ENCODE measurements at places on chromosomes 5 and 9.

GRCh38 chr9:107712390-107712789, 222.8 kb upstream of the KLF4 start:
- DNase-seq = no peak

DNA sequence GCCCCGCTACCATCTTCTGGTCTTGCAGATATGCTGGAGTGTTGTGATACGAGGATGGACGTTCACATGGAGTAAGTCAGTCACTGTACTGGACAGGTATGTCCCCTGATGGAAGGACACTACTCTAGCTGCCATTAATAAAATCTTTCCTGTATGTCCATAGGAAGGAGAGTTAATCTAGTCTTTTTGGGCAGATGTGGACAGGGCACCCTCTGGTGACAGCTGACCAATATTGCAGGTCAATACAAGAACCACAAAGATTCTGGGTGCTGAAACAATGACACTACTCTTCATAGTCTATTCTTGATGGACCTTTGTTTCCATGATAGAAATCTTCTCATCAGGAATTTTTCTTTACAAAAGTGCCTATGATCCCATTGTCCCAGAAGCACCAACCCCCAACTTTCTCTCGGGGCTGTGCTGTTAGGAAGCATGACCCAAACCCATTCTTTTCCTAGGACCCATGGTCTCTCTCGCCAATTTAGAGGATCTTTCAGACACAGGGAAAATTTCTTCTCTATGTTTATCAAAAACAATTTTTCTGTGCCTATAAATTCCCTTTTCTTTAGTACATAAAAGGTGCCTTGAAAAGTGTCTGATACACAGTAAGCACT, 376.9 kb downstream of the DTWD2 start:
- DNase-seq = no peak

GRCh38 chr9:107650321-107650720, 160.8 kb upstream of the KLF4 start:
- DNase-seq = no peak

DNA sequence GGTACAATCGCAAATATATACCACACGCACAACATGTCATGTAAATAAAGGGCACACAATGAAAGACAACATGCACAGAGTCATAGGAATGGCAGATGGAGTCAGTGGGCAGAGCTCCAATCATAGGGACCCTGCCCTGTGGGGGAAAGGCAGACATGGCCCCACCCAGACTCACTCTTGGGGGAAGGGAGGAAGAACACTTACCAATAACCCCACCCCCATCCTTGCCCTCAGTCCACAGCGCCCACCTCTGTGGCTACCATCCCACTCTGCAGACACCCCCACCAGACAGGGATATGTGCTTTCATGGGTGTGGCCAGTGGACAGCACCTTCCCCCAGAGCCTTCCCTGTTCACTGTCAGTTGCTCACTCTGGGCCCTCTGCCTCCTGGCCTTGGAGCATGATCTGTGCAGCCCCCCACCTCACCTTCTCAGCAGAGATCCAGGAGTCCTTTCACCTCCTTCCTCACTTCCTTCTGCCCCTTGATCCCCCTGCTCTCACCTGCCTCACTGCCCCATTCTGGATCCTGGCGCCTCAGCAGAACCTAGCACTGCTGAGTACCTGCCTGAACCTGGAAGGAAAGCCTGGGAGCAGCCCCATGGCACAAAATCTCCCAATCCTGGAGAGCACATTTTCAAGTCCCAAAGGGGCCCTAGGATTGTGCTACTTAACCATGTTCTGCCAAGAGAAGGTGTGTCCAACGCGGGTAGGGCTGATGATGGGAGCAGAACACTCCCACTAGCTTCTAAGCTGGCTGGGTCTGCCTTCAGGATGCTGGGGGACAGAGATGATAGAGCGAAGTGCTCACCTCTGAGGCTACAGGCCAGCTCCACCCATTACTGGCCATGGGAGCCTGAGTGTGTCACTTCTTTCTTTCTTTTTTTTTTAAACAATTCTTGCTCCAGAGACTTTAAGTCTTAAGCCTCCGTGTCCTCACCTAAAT, 1.5 kb upstream of the PHF19 start:
- DNase-seq = no peak

- no peak for DNase-seq
Measured at GRCh38 chr5:160743027-160743426, 109.0 kb downstream of the ATP10B start.

GRCh38 chr9:116468793-116469527, 218.1 kb upstream of the TRIM32 start:
- DNase-seq = no peak

DNA sequence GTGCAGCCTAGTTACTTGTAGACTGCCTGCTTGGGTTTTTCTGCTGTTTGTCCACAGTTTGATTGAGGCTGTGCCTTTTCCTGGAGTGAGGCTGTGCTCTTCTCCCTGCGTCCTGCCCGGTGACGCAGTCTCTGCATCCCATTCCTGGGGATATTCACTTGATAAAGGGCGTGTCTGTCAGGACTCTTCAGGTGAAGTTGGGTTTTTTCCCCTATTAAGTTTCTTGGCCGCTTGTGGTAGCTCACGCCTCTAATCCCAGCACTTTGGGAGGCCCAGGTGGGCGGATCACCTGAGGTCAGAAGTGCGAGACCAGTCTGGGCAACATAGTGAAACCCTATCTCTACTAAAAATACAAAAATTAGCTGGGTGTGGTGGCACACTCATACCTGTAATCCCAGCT, 50.0 kb upstream of the SUSD3 start:
- no peak for DNase-seq
